CD8-positive, alpha-beta T cell (primary cell): ENCODE measurements at places on chromosomes 13 and 19. TPM values are rescaled to one million over a fixed set of nuclear protein-coding genes. Genes with fewer than 3 reads are reported as not detected.

The KIR2DL1 gene
- total RNA-seq = 0.35 TPM

The CHST8 gene
- total RNA-seq = not detected

The C2CD4C gene
- total RNA-seq = not detected

The GPR183 gene
- total RNA-seq = 85.5 TPM

The ZNF850 gene
- 1.5 TPM for total RNA-seq

The LONP1 gene
- 90.6 TPM for total RNA-seq

The LGALS4 gene
- 3.4 TPM for total RNA-seq

The WBP4 gene
- total RNA-seq = 7.2 TPM

The ZNF30 gene
- total RNA-seq = 1.5 TPM

The MRPS12 gene
- total RNA-seq = 14.4 TPM

The SNRNP70 gene
- 350 TPM for total RNA-seq

The SLC25A42 gene
- total RNA-seq = 8.3 TPM

The NLRP11 gene
- not detected for total RNA-seq

The CEACAM21 gene
- total RNA-seq = 8.8 TPM

The FCGBP gene
- 28.1 TPM for total RNA-seq

The GALP gene
- not detected for total RNA-seq

The CRX gene
- not detected for total RNA-seq

The PSG2 gene
- total RNA-seq = not detected

The LILRA2 gene
- total RNA-seq = not detected

The IGFL1 gene
- total RNA-seq = not detected

The CKM gene
- not detected for total RNA-seq
